ENCODE measurements at places on chromosomes 12 and 14.

DNA sequence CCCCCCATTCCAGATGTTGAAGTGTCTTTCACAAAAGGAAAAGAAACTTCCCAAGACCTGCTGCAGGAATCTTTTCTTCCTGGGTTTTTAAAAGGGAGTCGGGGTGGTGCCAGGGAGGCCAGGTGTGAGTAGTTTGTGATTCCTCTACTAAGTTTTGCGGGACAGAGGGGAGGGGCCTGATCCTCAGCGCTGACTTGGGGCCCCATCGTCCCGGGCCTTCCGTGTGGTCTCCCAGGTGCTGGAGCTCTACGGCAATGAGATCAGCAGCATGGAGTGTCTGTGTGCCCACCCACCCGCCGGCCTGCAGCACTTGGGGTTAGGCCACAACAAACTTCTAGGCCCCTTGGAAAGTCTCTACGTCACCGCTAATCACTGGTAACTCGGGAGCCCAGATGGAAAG, 4.5 kb downstream of the LRRC43 start:
- no peak for DNase-seq

GRCh38 chr14:24072436-24072835, 1.1 kb downstream of the CPNE6 start:
- no peak for DNase-seq

- DNase-seq: no peak
Observed at GRCh38 chr14:88104710-88105109, 99.8 kb downstream of the GPR65 start.

DNA sequence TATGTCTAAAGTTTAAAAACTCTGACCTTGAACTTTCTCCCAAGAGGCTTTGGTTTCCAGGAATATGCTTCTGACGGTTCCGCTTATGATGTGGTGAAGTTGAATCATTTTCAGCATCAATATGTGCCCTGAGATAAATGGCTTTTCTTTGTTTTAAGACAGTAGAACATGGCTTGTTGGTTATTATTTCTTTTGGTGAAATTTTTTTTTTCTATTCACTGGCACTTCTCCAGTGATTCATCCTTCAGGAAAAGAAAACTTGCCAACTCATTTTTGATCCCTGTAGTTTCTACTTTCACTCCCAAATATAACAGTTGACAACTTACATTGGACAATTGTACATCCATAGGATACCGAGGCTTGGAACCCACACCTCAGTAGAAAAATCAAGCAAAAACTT, 1301.2 kb upstream of the FLRT2 start:
- no peak for DNase-seq

DNA sequence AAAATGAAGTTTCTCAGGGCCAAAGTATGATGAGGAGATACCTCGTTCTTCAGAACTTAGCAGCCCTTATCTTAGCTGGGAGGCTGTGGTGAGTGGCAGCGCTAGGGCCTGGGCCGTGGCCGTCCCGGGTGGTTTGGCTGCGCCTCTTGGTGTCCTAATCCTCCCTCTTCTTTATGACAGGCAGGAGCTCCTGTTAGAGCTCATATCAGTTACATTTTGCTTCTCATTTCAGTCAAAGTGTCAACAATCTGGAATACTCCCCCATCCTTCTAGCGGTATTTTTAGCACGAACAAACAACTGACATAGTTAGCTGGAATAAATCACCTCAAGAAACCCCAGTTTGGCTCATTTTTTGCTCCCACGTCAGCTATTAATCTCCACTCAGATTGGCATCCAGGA, 188.8 kb downstream of the TTC7B start:
- DNase-seq: no peak

- no peak for DNase-seq
Observed at GRCh38 chr12:43694879-43695278, 63.7 kb downstream of the PUS7L start.

DNA sequence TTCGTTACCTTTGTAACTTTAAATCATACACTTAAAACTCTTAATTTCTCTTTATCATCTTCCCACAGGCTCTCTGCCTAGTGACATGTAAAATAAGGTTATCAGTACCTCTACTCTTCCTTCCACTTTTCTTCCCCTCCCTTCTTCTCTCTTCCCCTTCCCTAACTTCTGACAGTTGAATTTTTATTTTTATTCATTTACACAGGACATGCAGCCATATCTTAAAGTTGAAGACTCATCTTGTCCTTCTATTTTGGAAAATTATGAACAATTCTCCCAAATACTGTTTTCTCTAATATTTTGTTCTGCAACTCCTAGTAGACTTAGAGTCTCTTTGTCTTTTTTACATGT, 263.9 kb downstream of the FBXL14 start:
- DNase-seq: no peak

GRCh38 chr12:64039281-64039871, 182.7 kb downstream of the KICS2 start:
- no peak for DNase-seq

DNA sequence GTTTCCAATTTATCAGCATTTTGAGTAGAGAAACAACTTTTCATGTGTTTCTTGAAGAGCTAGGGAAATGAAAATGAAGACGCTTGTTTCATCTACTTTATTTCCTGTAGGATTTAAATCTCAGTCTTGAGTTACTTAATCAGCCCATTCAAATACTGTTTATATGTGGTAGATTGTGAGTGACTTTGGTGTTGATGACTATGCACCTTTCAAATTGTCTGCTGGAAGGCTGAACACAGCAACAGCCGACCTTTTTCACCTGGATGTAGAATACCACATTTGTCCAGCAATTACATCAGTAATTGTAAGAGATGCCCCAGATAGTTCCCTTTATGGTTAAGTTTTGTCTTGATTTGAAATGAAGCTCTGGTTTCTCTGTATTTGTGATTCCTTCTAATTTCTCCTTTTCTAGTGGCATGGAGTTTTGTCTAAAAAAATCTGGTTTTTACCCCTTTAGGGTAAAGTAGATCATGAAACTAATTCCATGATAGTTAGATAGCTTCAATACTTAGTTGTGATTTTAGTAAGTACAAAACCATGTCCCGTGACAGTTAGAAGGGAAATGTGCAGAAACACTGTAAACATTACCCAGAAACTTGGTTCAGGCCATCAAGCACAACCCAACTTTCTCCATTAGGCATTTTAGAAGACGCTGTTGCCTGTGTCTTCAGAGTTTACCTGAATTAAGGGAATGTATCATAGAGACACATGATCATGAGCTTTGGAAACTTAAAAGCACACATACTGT, 165.0 kb downstream of the SRGAP1 start:
- DNase-seq: no peak

GRCh38 chr14:100608586-100609330, 21.5 kb upstream of the BEGAIN start:
- no peak for DNase-seq

DNA sequence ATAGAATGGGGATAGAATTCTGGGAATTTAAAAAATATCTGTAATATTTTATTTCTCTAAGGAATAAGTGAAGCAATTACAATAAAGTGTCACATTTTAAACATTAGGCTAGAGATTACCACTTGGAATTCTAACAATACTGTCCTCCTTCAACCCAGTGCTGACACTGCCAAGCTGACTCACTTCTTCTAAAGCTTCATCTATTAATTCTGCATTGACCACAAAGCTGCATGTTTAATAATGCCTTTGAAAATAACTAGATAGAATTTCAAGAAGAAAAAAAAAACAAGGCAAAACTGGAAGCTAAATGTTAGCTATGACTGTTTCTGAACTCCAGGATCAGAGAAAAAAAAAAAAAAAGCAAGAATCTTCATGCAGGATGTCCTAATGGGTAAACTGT, 970.7 kb upstream of the FBXO33 start:
- DNase-seq: no peak

- no peak for DNase-seq
Observed at GRCh38 chr14:39417014-39417413, 15.2 kb downstream of the FBXO33 start.

DNA sequence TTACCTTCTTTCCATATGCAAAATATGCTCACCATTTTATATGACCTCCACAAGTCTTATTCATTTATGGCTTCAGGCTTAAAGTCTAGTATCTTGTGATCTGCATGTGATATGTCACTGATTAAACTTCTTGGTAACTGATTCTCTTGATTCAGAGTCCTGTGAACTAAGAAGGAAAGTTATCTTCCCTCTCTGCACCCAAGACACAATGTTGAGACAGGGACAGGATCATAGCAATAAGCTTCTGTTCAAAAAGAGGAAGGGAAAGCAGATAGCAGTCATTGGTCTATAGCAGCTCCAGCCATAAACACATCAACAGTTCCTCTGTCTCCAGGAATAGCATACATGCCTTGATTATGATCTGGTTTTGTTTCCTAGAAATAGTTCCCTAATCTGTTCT, 103.1 kb downstream of the UNC79 start:
- DNase-seq: no peak

GRCh38 chr12:79566452-79567174, 124.2 kb downstream of the PAWR start:
- no peak for DNase-seq

- no peak for DNase-seq
Observed at GRCh38 chr14:103273145-103273744, 60.8 kb upstream of the EIF5 start.

DNA sequence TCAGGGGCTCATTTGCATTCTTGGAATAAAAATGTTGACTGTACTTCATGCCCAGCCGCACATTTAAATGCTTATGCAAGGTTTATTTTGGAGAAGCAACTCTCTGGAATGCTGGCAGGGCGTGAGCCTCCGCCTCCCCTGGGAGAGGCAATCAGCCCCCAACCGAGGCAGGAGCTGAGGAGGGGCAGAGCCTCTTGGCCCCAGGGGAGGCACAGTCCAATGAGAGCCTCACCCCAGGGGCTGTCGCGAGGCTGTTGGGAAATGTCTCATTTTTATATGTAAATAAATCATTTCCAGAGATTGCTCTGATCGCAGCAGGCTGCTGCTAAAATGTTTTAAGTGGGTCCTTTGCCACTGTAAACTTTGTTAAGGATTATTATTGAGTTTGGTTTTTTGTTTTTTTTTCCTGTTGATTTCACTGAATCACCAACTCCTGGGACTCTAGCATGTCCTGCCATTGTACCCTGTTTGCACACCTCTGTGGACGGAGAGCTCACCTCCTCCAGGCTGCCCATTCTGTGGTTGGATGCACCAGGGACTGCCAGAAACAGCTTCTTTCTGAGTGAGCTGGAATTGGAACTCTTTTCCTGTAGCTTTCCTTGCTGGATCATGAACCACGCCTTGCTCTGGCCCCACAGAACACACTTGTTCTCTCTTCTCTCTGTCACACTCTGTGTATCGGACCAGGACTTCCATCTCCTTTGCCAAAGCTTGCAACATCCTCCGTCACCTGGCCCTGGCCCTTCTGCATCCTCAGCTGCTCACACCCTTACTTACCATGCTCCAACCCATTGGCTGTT, 46.9 kb upstream of the FAM181A start:
- DNase-seq: no peak

- DNase-seq: no peak
Observed at GRCh38 chr12:86914721-86915120, 658.5 kb upstream of the MGAT4C start.

DNA sequence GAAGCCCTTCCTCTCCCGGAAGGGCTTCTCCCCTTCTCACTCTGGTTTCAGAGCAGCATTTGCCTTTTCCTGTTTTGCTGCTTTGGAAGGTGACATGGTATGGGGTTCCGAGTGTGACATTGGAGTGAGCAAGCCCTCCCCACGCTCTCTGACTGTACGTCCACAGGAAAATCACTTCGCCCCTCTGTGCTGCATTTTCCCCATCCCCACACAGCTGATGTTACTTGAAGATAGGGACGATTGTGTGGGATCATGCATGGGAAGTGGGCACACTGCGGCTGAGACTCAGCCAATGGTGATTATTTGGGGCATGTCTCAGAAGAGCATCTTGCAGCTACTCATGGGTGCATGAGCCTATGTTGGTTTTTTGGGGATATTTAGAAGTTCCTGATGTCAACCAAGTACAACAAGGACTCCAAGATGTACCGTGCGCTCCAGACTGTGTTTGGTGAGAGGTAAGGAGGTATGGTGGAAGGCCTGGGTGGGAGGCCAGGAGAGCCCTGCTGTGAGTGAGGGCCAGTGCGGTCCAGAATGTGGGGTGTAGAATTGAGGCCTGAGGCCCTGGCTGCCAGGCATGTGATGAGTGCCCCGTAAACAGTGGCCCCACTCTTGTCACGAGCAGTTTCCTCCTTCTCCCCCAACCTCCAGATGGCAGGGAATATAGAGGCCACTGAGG, 15.1 kb downstream of the CYP46A1 start:
- DNase-seq: no peak

- DNase-seq: no peak
Observed at GRCh38 chr12:91333966-91334365, 151.3 kb upstream of the DCN start.

DNA sequence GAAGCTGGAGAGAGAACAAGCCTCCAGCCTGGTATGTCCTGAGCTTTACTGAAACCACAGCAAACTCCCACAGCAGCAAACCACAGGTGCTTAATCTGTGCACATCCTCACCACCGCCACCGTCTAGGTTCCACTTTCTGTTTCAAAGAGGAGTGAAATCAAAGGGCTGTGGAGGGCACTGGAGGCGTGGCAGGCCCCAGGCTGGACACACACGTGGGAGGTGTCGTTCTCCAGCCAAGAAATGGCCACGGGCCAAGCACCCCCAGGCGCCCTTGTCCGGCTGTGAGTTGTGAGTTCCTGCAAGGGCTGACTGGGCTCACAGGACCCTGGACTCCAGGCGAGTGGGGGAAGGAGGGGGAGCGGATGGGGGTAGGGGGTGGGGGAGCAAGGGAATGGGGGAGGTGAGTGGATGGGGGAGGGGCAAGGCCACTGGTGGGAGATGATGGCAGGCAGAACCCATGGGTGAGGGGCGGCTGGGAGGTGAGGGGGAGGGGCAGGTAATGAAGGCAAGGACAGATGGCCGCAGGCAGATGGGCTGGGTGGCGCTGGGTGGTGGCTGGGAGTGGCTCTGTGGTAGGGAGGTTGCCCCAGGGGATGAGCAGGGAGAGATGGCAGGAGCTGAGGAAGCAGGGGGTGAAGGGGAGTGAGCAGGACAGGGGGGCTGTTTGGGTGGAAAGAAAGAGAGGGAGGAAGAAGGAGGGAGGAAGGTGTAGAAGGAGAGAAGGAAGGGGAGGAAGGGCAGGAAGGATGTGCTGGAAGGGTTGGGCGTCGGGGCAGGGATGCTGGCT, 86.7 kb downstream of the NCOR2 start:
- no peak for DNase-seq

DNA sequence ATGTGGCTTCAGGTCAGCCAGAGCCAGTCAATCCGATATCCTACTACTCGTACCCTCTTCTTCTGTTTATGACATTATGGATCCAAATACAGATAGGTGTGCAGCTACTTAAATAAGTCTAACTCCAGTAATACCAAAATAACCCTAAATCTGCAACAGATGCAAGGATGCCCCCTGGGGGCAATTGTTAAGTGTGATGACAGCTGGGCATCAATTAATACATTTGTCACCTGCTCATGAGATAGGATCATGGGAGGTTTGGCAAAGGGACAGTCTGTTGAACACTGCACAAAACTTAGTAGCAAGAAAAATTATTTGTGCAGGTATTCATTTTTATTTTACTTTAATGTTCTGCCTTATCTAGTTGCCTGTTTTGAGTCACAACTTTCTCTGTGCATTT, 83.2 kb downstream of the SLC38A6 start:
- no peak for DNase-seq

- DNase-seq: no peak
Observed at GRCh38 chr12:95177201-95177768, 40.0 kb downstream of the FGD6 start.

All from activated gamma-delta T cell treated with anti-CD3 and anti-CD28 coated beads, Interleukin-2, amount 50 U/mL, for 16 hours (primary cell).